ENCODE measurements at places on chromosomes 3 and 15. TPM values are rescaled to one million over a fixed set of nuclear protein-coding genes. Genes with fewer than 3 reads are reported as not detected.

The UBA3 gene
- total RNA-seq = 79.2 TPM

DNA sequence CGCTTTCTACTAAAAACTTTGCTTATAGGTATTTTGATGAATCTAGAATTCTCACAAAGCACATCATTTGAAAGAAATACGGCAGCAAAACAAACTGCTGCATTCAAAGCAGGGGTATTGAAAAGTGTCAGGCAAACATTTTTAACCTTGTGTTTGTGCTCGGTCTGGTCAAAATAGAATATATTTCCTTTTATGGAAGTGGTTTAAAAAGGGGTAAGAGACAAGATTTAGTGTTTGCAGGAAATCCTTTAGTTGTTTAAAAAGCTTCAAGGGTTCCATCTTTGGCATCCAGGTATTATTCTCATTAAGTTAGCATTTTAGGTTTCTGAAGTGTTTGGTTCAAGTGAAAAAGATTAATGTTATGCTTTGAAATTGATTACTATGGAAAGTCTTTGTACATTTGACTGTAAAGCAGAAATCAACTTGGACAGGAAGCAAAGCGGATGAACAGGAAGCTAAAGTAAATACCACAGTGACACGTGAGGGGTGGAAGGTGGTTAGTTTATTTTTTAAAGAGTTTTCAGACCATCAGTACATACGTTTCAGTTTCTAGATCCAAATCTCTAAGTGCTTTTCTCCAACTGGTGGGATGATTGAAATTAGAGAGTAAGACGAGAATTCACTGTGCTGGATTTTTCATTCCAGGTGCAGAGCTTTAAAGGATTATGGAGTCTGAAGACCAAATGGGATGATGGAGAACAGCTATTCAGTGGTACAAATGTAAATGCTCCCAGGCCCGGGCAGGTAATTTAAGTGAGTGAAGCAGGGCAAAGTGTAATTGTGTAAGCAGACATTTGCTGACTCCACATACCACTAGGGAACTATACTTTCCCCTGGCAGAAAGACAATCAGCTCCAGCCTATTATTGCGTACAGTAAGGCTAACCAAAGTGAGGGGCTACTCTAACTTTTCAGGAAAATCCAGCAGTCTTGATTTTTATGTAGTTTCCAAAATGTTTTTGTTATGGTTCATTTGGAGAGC, 341.8 kb upstream of the TBL1XR1 start:
- no peak for DNase-seq

GRCh38 chr3:131388490-131388799, 6.9 kb downstream of the NUDT16 start:
- DNase-seq = peak; percentile 13

DNA sequence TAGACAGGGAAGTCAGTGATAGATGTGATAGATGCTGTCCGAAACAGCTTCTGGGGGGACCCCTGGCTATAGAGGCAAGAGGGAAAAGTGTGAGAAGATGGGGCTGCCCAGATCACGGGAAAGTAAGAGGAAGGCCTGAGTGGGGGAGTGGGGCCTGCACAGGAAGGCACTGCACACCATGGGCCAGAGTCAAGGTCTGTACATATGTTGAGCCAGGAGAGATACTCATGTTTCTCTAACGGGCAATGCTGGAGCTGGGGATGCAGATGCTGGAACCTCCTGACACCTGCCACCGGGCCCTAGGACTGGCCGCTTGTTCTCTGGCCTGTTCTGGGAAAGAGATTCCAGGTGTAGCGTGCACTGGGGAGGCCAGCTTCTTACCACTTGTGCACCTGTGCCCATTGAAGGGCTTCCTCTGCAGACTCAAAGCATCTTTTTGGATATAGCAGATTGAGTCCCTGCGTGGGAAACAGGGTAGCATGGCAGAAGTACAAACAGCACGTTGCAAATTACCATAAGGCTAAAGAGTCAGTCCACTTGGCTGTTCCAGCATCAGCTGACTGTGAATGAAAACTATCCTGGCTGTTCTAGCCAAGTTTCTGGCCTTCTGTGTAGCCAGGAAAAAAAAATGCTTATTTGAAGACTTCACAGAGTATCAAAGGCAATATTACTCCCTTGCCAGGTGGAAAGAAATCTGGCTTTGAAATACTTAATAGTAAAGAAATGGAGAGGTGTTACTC, 77.1 kb upstream of the GSK3B start:
- no peak for DNase-seq

- no peak for DNase-seq
Observed at GRCh38 chr3:134352031-134352671, 22.1 kb downstream of the AMOTL2 start.

GRCh38 chr3:161498259-161498921, 1.8 kb downstream of the OTOL1 start:
- no peak for DNase-seq

DNA sequence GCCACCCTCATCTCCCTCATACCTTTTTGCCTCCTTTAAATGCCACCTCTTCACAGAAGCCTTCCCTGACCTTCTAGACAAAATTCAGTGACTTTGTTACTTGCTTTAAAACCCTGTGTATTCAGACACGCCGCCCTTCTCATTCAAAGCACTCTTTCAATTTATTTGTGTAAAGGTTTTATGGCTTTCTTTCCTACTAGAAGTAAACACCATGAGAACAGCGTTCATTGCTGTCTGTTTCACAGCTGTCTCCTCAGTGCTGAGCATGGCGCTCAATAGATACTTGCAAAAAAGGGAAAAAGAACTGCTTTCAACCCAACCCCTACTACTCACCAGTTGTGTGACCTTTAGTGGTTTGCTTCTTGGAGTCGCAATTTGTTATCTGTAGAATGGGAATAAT, 17.0 kb downstream of the ATXN7 start:
- DNase-seq = no peak

The SEC61A1 gene
- total RNA-seq = 400 TPM

DNA sequence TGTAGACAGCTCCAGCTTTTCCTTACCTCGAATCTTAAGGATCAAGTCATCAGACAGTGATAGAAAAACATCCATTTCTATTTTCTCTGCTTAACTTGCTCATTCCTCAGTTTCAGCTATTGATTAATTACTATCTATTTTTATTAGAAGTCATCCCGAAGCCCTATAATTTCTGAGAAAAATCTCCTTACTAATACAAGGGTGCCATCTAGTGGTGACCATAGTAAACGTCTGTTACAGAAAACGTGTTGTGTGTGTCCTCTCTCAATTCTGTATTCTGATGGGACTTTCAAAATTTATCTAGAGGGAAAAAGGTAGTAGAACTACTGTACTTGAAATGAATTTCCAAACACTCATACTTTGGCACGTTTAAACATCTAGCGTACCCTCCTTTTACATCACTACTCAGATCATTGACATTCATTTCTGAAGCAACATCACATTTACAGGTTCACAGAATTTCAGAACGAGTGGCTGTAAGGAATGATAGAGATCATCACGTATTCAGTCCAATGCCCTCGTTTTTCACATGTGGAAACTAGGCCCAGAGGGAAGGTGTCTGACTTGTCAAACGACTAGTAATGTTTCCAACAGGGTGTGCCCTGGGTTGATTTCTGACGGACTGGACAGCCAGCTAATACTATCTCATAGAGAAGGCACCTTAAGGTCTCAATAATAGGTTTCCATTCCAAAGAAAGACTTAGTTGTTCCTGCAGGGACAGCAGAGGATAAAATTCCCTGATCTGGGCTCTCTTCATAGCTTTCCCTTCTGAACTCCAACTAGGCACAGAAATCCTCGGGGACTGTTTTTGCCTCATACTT, 25.6 kb downstream of the HACD2 start:
- DNase-seq = peak; percentile 12

The SLC22A14 gene
- 0.45 TPM for total RNA-seq

- DNase-seq = peak; percentile 81
Observed at GRCh38 chr15:51377038-51377786, 35.8 kb downstream of the GLDN start.

DNA sequence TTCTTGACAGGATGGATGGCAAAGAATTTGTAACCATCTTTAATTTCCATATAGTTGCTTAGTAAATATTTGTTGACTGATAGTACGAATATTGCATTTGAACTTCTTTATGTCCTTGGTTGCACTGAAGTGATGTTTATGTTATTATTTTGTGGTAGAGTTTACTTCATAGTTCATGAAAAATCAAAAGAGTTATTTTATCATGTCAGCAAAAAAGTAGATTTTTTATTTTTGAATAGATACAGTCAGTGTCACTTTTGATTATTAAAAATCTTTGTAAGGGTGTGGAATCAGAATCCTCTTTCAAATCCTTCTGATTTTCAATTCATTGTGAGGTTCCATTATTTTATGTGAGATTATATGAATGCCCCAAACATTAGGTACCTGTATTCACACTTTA, 35.0 kb downstream of the FILIP1L start:
- DNase-seq = no peak

The CPB1 gene
- total RNA-seq = not detected

The TIGIT gene
- total RNA-seq = not detected

The TRMT10C gene
- total RNA-seq = 26.8 TPM

The CD276 gene
- 220 TPM for total RNA-seq

DNA sequence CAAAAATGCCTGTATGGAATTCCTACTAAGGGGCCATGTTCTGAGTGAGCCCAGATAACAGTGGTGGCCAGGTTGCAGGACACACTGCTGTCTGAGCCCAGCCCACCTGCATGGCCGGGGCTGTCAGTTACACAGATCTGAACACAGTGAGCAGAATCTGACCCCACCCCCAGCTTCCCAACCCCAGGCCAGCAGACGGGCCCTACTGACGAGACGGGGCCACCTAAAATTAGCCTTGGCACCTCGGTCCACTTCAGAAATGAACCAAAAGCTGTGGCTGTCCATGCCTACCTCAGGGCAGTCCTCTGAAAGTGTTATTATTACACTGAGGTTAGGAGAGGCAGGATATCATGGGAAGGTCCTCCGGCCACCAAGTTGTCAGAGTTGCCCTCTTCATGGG, 51.8 kb downstream of the LMCD1 start:
- DNase-seq = no peak

- DNase-seq = peak; percentile 20
Observed at GRCh38 chr15:85826756-85827515, 32.2 kb upstream of the KLHL25 start.

The KNG1 gene
- not detected for total RNA-seq

The RYR3 gene
- total RNA-seq = 1.5 TPM

GRCh38 chr3:119195911-119196310, 22.5 kb downstream of the UPK1B start:
- peak; percentile 53 for DNase-seq

- no peak for DNase-seq
Observed at GRCh38 chr3:136989781-136990524, 32.2 kb downstream of the IL20RB start.

GRCh38 chr3:142904639-142905436, 16.0 kb upstream of the PCOLCE2 start:
- DNase-seq = peak; percentile 22

The CP gene
- 0.48 TPM for total RNA-seq

DNA sequence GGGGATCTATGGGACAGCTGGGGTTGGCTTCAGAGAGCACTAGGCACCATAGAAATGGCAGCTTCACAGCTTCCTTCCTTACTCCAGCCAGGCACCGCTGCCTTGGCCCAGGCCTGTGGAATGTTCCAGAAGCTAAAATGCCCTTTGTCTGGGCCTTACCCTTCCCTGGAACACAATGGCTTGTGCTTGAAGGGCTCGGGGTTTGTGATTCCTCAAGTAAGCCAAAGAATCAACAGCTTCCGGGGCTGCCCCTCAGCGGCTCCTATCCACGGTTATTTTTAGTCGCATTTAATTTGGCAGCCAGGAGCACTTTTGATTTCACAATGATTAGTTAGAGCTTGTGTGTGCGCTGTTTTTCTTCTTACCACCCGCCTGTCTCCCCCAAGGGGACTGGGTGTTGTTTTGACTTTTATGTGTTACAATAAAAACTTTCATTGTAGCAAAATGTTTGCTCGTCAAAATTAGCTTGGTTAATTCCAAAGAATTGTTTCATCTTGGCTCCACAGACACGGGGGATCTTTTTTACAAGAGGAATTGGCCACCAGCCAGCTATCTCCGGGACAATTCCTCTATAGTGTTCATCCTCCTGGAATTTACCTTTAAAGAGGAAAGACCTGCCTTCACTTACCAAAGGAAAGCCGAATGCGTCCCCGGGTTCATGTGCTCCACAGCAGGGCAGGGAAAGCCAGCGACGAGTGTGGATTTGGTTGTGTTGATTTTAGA, 73.8 kb downstream of the TLE3 start:
- DNase-seq = peak; percentile 59

GRCh38 chr3:43522727-43523362, 99.0 kb downstream of the ANO10 start:
- DNase-seq = peak; percentile 27

DNA sequence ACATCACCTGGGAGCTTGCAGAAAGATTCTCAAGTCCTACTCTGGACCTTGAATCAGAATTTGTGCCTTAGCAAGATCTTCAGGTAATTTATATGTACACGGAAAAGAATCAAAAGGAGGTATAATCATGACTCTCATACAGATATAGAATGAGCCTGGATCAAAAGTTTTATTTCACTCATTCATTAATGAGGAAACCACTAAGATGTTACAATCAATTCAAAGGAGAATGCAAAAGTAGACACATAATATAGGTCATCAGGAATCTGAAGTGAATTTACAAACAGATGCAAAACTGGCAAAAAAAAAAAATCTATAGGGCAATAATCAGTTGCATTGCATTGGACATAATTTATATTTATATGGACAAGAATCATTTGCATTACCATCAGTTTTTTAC, 195.4 kb upstream of the TLE3 start:
- no peak for DNase-seq

The GOLGA6L4 gene
- 3.3 TPM for total RNA-seq

DNA sequence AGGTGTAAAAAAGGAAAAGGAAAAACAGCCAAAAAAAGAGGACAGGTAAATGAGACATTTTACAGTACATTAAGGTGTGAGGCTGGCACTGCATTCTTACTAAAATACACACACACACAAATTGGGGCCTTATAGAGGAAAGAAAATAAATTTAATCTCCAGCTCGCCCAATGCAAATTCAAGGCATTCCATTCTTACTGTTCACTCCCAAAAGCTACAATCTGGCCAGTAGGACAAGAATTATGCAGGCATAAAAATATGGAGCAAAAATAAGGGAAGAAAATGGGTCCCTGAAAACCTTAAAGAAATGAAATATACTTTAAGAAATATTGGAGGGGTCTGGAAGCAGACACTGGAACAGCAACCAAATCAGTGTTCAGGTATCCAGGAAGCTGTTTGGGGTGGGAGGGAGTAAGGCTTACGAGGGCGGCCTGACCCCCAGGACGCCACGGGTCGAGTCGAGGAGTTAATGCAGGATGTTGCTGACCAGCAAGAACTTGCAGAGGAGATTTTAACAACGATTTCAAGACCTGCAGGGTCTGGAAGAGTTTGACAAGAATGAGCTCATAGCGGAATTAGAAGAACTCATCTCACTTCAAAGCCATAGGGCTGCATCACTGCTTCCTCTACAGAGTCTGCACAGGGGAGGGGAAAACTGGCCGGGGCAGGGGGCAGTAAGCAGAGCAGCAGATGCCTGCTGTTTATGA, 245.5 kb downstream of the TBL1XR1 start:
- peak; percentile 40 for DNase-seq

The CXCR6 gene
- not detected for total RNA-seq
